ENCODE measurements at places on chromosomes 11 and 22. TPM values are rescaled to one million over a fixed set of nuclear protein-coding genes. Genes with fewer than 3 reads are reported as not detected.

Gene PHOX2A
- polyA plus RNA-seq, result not detected

DNA sequence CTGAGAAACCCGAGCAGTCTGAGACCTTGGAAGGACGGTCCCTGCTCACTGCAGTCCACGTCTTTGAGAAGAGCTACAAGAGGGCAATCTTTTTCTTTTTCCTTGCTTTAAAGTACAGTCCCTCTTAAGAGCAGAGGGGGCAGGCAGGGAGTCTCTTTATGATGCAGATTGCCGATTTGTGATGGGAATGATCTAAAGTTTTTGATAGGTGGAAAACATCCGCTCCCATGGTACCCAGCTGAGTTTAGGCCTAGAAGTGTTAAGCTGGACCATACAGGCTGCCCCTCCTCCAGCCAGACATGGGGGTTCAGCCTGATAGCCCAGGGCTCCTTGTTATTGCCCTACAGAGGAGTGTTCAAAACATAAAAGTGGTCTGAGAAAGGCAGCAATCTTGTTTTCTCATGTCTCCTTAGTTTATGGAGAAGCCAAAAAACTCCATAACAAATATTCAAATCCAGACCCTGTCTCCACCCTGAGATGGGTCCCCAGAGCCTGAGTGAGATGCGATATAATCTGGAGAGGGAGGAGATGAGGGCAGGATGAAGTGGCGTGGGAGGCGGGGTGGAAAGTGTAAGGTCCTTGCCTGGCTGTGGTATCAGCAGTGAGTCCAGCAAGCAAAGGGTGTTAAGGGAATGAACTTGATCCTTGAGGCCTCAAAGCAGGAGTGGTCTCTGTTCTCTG, 135.1 kb downstream of the FDX1 start:
- DNase-seq, result no peak

Gene SUSD2
- polyA plus RNA-seq, result 6.9 TPM

Gene SPTY2D1
- polyA plus RNA-seq, result 9.0 TPM

DNA sequence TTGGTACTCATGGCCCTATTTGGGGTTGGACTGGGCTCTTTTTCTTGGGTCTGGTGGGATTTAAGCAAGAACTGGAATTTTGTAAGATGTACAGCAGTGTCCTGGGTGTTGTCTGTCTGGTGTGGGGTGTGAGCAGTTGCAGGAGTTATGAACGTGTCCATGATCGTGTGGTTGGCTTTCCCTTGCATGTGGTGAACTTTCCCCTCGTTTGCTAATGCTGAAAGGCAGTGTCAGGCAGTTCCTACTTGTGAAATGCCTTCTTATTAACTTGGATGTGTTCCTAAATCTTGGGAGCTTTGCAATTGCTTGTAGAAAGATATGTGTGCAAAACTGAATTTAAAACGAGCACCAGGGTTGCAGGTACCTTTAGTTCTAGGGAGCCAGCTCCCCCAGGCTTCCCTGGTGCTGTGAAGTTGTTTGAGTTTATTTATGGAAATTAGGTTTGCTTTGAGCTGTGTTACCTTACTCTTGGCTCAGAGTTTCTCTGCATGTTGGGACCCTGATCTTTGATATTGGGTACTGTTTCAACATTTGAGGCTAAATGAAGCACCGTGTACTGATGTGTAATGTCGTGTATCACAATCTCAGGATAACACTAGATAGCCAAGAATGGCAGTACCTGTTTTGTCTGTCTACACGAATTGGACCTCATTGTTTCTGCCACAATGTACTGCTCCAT, 35.8 kb upstream of the HSD17B12 start:
- peak; percentile 42 for DNase-seq

DNA sequence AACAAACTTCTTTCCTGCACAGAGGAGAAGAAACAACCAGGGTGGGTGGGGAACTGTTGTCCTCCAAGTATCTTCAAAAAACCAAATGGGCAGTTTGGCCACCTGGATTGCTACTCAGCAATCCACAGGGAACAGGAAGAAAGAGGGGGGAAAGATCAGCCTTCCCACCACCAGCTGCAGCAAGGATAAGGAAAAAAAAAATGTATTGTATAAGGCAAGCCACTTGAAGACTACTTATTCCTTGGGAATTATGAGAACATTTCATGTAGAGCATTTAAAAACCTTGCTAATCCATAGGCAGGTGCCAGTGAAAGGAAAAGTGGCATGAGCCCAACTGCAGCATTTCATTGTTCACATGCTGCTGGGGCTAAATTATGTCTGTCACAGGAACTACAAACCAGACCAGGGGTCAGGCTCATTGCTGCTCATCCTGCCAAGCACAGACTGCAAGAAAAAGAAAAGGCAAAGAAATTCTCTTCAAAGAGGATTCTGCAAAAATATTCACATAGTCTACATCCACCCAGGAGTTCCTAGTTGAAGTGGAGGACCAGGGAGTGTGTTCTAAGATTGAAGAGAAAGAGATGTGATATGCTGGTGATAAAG, 2.2 kb downstream of the RAB30 start:
- no peak for DNase-seq

DNA sequence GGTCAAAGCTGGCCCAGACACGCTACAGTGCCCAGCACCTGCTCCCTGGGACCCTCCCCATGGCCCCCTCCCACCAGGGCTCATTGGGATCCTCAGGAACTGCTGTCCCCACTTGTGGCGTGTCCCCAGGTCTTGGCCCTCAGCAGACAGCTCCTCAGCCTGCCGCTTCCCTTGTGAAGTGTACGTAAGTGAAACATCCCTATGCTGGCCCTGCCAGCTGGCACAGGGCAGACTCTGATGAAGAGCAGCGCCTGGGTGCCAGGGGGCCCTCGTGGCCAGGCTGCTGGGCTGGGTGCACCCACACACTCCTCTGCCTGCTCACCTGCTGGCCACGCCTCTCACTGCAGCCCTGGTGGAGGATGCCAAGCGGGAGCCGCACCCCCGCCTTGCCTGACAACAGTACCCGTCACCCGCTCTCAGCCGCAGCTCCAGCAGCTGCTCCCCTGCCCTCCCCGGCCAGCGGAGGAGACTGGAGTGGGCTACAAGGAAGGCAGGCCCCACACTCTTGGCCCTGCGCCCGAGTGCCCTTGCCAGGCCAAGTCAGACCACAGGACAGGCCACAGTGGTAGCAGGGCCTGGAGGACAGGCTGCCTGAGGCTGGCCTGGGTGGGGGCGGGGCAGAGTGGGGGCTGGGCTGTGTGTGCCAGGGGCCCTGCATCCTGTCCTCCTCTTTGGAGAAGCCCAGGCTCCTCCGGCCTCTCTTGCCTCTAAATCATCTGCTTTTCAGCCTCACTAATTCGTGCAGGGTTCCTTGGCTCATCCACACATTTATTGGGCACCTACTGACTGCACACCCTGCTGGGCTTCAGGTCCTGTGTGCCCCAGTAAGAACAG, 39.5 kb downstream of the IGF2 start:
- no peak for DNase-seq

DNA sequence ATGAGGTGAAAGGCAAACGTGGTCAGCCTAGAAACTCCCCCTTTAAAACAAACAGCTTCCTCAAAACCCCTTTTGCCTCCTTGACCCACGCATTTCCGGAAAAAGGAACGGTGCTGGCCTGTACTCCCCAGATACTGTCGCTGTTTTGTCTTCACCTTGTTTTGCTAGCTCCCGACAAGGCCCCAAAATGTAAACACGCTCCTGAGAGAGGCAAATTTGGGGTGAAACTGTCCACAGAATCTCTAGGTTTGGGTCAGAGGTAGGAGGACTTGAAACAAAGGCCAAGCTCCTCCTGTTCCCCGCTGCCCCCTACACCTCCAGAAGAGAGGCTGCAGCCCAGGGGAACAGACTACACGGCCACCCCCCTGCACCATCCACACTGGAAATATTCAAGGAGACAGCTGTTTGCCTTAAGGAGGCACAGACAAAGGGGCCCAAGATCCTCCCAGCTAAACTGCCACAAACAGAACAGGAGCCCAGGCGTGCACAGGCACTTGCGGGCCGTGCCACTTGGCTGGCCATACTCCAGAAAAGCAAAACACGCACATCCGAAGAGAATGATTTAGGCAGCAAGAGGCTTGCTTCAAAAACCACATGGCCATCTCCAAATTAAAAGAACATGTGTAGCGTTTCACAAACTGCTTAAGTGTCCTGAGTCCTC, 160.5 kb upstream of the GRK3 start:
- peak; percentile 37 for DNase-seq

DNA sequence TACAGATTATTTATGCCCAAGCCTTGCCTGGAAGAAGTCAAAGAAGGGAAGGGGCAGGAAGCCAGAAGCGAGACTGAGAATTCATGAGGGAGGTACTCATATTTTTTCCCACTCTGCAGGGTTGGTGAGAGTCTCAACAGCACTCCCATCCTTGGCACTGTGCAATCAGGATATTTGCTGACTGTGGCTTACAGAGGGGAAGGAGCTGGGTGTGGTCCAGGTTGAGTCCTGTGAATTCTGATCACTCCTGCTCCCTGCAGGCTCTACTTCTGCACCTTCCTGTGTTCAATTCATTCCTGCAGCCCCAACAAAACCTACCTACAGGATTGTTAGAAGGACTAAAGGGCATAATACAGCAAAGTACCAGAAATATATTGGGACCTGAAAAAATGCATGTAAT, 530.5 kb downstream of the INSC start:
- DNase-seq, result no peak

Gene HORMAD2
- polyA plus RNA-seq, result not detected

DNA sequence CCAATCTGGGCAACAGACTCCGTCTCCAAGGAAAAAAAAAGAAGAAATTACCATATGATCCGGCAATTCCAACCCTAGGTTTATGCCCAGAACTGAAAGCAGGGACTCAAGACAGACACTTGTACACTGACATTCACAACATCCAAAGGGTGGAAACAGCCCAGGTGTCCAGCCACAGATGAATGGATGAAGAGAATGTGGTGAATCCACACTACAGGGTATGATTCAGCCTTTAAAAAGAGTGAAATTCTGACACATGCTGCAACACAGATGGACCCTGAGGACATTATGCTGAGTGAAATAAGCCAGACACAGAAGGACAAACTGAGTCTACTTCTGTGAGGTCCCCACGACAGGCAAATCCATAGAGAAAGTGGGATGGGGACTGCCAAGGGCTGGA, 43.9 kb downstream of the SGSM3 start:
- DNase-seq, result no peak

Gene OR52E8
- polyA plus RNA-seq, result not detected

Gene CHRDL2
- 9.2 TPM for polyA plus RNA-seq

DNA sequence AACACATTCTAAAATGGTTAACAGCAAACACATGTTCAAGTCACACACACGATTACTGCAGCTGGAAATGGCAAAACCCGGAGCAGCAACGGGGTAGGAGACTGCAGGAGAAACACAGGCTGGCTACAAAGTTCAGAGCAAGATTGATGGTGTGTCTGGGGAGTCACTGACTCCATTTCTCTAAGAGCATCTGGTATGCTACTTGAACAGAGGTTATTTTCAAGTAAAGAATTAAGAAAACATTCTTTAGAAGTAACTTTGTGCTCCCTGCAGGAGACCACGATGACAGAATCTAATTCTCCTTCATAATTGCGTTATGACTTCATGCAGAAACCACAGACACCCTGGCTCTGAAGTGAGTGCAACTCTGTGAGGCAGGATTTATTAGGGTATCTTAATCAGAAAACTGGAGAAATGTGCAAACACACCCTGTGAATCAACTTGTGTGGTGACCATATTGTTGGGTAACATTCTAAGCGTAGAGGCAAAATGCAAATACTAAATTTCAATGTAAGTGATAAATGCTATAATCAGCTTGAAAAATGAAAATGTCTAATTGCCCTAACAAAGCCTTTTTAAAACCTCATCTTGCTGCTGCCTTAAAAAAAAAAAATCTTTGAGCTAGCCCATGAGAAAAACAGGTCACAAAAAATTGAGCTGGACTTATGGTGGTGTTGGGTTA, 303.0 kb downstream of the CADM1 start:
- DNase-seq, result no peak

GRCh38 chr11:95242845-95243605, 12.0 kb upstream of the SESN3 start:
- DNase-seq, result no peak

Gene ELFN2
- 0.19 TPM for polyA plus RNA-seq

DNA sequence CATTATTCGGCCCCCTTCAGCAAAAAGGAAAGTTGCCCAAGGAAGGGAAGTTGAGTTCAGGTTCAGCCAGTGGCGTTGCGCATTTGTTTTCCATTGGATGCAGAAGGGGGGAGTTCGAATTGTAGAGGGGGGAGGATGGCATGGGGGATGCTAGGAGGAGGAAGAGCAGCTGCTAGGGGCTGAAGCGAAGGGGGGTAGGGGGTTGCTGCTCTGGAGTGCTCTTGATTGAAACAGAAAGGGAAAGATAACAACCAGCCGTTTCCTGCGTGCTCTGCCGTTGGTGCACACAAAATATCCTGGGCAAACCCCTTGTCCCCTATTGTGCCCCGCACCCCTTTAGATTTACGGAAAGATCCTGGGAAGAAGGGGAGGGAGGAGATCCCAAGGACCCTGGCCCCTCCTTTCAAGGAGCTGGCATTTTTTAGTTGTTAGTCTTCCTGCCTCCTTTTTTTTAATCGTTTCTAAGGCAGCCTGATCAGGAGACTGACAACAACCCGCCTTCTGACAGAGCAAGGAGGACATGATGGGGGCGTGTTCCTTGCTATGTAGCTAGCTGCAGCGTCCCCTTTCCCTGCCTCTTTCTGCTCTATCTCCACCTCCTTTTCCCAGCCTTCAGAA, 2.1 kb downstream of the KMT2A start:
- DNase-seq, result peak; percentile 89

GRCh38 chr11:20005747-20006146, 154.5 kb downstream of the DBX1 start:
- no peak for DNase-seq

Gene SMTNL1
- 0.19 TPM for polyA plus RNA-seq

DNA sequence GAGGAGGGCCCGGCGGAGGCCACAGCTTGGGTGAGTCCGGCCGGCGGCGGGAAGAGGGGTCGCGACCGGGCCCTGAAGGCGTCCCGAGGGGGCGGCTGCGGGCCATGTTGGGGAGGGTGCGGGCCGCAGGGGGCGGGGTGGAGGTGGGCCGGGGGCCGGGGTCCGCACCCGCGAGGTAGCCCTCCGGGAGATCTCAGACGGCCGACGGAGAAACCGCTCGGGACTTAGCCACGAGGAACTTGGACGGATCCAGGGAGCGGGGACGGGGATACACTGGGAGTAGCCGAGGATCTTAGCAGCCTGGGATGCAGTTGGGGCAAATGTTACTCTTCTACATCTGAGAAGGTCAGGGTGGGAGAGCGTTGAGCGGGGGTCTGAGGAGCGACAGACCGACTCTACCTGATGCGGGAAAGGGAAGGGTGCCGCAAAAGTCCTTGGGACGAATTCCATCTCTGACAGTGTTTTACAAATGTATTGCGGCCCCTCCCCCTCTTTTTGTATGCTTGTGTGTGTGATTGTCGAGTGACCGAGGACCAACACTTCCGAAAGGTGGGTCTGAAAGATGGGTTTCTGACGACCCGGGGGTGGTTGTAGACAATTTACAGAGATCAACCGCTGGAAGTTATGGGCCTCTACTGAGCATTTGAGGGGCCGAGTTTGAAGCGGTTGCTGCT, 658 bp downstream of the STIP1 start:
- DNase-seq, result peak; percentile 47

Gene TMEM132A
- polyA plus RNA-seq, result 98.7 TPM

DNA sequence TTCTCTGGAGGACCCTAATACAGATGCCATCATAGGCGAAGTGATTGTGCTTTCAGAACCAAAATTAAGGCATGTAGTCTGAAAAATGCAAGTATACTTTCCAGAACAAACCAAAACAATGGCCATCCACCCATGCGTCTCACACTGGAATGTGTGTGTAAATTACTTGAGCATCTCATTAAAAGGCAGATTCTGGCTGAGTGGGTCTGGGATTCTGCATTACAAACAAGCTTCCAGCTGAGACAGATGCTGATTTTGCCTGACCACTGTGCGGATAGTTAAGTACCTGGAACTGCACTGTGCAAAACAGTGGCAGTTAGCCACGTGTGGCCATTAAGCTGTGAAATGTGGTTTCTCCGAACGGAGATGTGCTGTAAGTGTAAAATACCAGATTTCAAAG, 26.2 kb downstream of the RRP7A start:
- no peak for DNase-seq

- DNase-seq, result no peak
Measured at GRCh38 chr11:13352711-13353110, 75.1 kb downstream of the BMAL1 start.

Measured in hepatocyte (in vitro differentiated cells).